Thymus (tissue), 14 donors: ENCODE measurements at places on chromosomes 1 and 21.

GRCh38 chr1:2891923-2892448 is 90.5 kb upstream of the TTC34 start:
- no peak for DNase-seq

- DNase-seq: no peak
Measured at GRCh38 chr21:40936771-40937261, 89.9 kb upstream of the DSCAM start.

DNA sequence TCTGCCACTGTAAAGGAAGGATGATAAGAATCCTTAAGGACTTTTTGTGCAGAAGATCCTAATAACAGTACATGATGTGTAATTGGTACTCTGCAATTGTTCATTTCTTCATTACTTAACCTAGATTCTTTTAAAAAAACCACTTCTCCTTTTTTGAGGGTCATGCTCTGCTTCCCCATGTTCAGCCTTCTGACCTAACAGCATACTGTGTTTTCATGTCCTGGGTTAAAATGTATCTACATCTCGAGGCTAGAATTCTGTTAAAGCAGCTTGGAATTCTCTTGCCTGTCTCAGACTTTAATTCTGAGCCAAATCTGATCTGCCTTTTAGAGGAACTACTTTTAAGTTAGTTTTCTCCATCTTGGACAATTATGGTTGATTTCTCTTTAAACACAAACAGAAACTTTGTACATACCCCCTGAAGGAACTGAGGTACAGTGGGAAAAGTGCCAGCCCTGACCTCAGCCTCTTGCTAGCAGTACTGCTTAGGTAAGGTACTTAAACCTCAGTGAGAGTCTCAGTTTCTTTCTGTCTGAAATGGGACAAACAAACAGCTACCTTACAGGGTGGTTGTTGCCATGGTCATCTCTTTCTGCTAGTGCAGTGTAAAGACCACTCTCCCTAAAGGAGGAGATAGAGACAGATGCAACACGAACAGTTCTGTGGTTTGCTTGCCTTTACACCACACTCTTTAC is 103.2 kb upstream of the DYNLT5 start:
- peak; percentile 1 for DNase-seq

DNA sequence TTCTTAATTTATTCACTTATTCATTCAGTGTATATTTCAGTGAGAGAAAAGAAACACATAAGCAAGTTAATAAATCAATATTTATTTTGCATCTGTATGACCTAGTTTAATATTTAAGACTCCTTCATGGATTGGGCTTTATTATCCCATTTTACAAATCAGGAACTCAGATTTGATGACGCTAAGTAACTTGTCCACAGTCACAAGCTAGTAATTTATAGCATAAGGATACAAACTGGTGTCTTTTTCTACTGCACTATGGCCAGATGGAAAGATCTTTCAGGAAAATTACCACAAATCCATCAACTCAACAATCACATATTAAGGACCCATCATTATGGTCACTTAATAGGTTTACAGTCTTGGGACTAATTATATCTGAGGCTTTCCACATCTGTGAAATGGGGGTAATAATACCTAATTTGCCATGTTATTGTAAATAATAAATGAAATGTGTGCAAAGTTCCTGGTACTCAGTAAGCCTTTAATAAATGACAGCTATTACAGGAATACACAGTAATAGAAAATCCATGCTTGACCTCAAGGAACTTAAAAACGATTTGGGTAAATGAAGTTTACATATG is 13.3 kb downstream of the CDKN2C start:
- DNase-seq: no peak

GRCh38 chr1:30323841-30324240 is 399.5 kb downstream of the MATN1 start:
- no peak for DNase-seq

DNA sequence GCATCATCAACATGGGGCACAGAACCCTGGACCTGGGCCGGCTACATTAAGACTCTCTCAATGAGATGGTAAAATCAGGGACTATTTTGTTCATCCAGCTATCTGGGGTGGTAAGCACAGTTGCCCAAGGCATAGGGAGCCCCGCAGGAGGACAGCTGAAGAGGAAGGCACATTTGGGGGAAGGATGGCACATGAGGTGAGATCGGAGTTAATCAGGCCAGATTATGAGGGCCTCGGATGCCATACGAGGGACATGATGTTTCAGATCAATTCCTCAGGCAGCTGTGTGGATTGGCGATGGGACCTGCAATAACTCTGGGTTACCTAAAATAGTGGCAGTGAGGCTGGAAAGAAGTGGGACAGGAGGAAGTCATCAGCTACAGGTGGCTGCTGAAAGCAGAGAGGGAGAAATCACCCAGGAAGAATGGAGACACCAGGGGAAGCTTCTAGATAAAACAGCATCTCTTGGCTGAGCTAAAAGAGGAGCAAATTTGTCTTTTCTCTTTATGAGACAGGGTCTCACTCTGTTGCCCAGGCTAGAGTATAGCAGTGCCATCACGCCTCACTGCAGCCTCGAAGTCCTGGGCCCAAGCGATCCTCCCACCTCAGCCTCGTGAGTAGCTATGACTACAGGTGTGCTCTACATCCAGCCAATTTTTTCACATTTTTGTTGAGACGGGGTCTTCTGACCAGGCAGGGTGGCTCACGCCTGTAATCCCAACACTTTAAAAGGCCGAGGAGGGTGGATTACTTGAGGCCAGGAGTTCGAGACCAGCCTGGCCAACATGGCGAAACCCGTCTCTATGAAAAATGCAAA is 21.1 kb downstream of the TOMM20 start:
- DNase-seq: no peak

- DNase-seq: no peak
Measured at GRCh38 chr1:43239484-43239883, 30.3 kb upstream of the TMEM125 start.

DNA sequence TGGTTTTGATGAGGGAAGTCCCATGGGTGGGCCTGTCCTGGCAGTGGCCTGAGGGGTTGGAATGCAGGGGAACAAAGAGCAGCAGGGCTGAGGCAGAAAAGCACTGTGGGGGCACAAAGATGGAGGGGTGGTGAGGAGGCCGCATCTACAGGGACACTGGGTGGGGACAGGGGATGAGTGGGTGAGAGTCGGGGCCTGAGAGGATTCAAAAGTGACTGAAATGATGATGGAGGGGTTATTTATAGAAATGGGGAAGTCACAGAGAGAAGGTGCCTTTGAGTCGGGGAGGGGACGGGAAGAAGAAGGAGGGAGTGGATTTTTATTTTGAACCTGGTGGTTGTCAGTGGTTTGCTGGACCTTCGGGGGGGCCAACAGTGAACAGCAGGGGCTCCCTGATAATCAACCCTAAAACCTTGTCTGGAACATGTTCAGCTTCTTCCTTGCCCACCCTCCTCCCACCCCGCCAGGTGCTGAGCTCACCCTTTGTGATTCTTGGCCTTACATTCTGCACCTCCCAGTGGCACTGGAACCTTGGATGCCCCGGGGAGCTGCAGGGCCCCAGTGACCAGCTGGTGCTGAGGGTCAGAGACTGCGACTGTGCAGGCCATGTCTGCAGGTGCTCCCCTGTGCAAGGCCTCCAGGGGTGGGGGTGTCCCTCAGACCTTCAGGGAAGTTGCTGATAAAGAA is 42.9 kb downstream of the IER5 start:
- no peak for DNase-seq

GRCh38 chr1:42439940-42440339 is 15.9 kb downstream of the ZMYND12 start:
- DNase-seq: no peak

- DNase-seq: no peak
Measured at GRCh38 chr21:43829575-43830119, 35.4 kb upstream of the AGPAT3 start.

- no peak for DNase-seq
Measured at GRCh38 chr21:36904093-36904666, 62.3 kb downstream of the HLCS start.

DNA sequence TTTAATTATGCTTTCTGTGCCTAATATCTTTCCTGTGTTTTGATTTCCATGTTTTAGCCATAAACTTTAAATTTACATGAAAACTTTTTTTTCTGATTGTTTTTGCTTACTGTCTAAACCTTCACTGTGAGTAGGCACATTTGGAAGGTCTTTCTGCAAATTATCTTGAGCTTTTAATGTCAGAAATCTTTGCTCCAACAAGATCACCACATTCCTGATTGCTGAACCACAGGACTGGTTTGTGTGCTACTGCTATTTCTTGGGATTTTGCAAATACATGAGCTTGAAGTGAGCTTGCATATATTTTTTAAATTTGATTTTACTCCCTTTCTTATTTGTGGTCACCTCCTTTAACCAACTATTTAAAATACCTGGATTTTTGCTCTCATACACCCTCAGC is 61.3 kb downstream of the PTBP2 start:
- no peak for DNase-seq

DNA sequence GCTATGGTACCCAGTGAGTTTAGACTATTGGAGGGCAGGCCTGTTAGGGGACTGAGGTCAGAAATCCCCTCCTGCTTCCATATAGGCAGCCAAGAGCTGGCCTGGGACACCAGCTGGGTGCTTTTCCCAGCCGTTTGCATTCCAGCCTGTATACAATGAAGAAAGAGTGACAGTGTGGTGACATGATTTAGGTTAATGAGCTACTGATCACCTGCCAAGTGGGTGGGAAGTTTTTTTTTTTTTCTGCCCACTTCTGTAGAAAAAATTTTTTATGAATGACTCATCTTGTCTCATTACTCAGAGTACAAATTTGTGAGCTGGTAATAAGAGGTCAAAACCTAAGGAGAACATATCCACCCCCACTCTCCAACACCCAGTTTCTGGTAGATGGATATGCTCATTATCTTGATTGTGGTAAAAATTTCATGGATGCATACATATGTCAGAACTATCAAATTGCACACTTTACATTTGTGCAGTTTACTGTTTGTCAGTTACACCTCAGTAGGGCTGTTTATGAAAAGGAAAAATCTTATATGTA is 16.4 kb upstream of the CGN start:
- no peak for DNase-seq

DNA sequence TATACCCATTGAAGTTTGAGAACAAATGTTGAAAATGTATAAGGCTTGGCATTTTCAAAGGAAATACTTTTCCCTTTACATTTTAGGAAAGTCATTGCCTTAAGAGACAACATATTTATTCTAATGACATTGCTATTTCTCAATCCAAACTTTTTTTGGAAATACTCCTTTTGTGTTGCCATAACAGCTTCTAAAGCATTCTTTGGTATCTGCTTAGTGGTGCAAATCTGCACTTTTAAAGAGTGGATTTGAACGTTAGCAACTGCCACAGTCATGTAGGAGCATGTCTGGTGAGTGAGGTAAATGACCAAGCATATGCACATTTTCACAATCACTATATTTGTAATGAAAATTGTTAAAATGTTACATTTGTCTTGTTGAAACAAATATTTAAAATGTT is 124.4 kb upstream of the GORAB start:
- no peak for DNase-seq

DNA sequence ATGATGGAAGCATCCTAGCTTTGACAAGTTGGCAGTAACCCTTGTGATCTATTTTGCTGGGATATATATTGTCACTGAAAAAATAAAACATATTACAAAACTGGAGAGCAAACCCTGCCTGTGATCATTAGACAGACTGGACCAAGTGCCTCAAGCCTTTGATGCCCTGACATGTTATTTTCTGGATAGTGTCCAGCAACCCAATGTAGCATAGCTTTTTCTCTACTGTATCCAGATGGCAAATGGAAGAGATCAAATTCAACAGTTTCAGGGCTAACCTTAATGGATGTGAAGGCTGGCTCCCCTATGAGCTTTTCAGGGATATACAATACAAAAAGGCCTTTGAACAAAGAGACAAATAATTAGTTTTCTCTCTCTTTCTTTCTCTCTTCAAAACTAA is 25.1 kb downstream of the WARS2 start:
- DNase-seq: no peak

GRCh38 chr1:91015794-91016550 is 5.9 kb downstream of the ZNF644 start:
- no peak for DNase-seq

- DNase-seq: no peak
Measured at GRCh38 chr1:94235189-94236012, 2.0 kb downstream of the ARHGAP29 start.

- no peak for DNase-seq
Measured at GRCh38 chr1:21919520-21919919, 17.6 kb downstream of the HSPG2 start.

DNA sequence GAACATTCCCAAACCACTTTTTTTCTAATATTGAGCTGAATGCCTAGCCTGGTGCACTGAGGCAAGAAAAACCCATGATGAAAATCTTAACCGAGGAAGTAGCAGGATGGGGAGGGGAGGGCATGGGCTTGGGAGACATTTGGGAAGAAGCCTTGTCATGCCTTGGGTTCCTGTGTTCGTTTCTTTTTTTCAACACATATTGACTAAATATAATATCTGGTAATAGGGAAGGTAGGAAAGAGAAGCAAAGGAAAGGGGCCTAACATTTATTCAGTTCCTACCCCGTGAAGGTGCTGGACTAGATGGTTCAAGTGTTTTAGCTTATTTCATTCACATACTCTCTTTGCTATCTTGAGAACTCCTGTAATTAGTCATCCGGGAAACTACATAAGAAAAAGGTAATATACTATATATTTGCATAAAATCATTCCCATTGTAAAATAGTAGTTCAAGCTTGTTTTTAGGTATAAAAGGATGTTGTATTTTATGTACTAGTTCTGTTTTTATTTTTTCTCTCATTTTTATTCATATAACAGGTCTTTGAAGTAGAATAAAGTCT is 62.1 kb downstream of the ST3GAL3 start:
- no peak for DNase-seq

- no peak for DNase-seq
Measured at GRCh38 chr1:6180268-6180706, at the start of gene CHD5. Gene CHD5 (minus strand): TSS chr1:6180321. CDS start chr1:6180023, 298 bp downstream.

DNA sequence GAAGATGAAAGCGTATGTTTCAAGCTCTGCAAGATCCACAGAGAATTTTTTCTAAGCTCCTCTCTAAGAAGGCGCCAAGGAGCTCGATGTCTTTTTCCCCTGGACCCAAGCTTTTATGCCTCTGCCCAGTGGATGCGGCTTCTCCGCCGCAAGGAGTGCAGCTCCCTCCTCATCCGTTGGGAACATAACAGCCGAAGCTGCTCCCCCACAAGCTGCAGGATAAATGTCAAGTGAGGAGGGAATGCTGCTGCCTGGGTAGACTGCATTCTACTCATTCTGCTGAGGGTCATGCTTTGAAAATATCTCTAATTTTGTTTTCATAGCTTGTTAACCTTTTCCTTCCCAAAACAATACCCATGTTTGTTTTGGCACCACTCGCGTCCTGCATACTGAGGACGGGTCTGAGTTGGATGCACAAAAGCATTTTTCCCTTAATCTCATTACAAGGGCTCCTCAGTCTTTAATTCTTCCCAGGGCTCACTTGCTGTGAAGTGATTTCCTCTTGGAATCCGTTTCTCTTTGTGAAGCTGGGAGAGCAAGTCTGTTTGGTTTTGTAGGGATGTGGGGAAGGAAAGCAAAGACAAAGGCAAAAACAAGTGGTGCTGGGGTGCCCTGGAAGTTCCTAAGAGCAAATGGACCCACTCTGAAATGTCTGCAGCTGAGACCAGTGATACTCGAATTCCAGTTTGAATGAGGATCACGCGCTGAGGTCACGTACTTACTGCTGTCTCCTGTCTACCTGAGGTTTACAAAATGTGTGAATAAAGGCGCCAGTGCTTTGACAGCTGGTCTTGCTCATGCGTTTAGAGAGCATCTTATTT is 134.0 kb upstream of the IRF2BP2 start:
- no peak for DNase-seq
